Memory B cell (primary cell): ENCODE measurements at places on chromosomes 1 and 21.

DNA sequence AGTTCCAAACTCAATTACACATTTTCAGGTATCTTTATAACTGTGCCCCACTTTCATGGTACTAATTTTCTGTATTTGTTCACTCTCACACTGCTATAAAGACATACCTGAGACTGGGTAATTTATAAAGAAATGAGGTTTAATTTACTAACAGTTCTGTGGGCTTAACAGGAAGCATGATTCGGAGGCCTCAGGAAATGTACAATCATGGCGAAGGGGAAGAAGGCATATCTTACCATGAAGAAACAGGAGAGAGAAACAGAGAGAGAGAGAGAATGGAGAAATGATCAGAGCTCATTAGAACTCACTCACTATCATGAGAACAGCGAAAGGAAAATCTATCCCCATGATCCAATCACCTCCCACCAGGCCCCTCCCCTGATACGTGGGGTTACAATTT lies 874.1 kb upstream of the B3GALT2 start:
- no peak for DNase-seq
- H3K4me1 ChIP-seq: no peaks in the 10 kb centered on the region
- no peaks in the 10 kb centered on the region for H3K36me3 ChIP-seq
- no peak overlapping the region for H3K27ac ChIP-seq

GRCh38 chr1:239283216-239283615 lies 103.2 kb upstream of the CHRM3 start:
- no peaks in the 10 kb centered on the region for H3K36me3 ChIP-seq
- H3K27me3 ChIP-seq: no peaks in the 10 kb centered on the region

- no peaks in the 10 kb centered on the region for H3K36me3 ChIP-seq
- DNase-seq: no peak
- peaks cover 11% of the 10 kb centered on the region for H3K27me3 ChIP-seq
- no peaks in the 10 kb centered on the region for H3K4me1 ChIP-seq
Observed at GRCh38 chr1:203929741-203930309, 68.4 kb downstream of the SNRPE start.

GRCh38 chr1:244011786-244012185 lies 39.3 kb upstream of the ZBTB18 start:
- peaks cover 2% of the 10 kb centered on the region for H3K4me1 ChIP-seq
- H3K4me3 ChIP-seq: no peak overlapping the region
- peaks cover 16% of the 10 kb centered on the region for H3K27me3 ChIP-seq
- no peaks in the 10 kb centered on the region for H3K36me3 ChIP-seq
